Activated CD4-positive, alpha-beta T cell treated with anti-CD3 and anti-CD28 coated beads, Interleukin-2, amount 10 ng/mL, durations not matched to agents 24 days and 14 days (primary cell): ENCODE measurements at places on chromosomes 12 and 14. TPM values are rescaled to one million over a fixed set of nuclear protein-coding genes. Genes with fewer than 3 reads are reported as not detected.

SLC25A47 gene
- not detected in 2 replicates for total RNA-seq

PPP1R36 gene
- 0.31 and 0.33 TPM in 2 replicates for total RNA-seq

ITGB7 gene
- total RNA-seq = 226 and 239 TPM in 2 replicates

MMP19 gene
- not detected in 2 replicates for total RNA-seq

CACNA1C gene
- total RNA-seq = 0.07 TPM in 2 replicates

COPS7A gene
- total RNA-seq = 39.5 and 44.8 TPM in 2 replicates

PARP2 gene
- total RNA-seq = 32.0 and 33.1 TPM in 2 replicates

OVCH1 gene
- not detected in 2 replicates for total RNA-seq

PTCSC3 gene
- total RNA-seq = not detected in 2 replicates

TGM1 gene
- total RNA-seq = 5.1 and 6.2 TPM in 2 replicates

OTX2 gene
- total RNA-seq = not detected in 2 replicates

PLXNC1 gene
- 15.0 and 16.0 TPM in 2 replicates for total RNA-seq
